Uterus (tissue), 4 donors: ENCODE measurements at places on chromosomes 2 and 18. TPM values are rescaled to one million over a fixed set of nuclear protein-coding genes. Genes with fewer than 3 reads are reported as not detected.

DNA sequence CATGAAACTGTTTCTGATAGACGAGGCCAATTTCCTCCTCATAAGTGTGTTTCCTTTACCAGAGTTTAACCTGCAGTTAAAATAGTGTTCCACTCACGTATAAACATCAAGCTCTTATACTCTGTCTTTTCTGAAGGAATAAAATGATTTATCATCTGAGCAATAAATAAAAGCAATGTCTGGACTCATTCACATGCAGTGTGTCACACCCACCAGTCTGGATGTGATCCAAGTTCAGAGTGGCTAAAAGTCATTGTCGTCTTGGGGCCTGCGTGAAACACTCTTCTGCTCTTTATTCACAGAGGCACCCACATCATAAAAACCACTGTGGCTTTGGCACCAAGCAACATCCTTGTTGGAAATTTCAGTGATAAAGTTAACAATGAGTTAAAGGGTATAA is 19.5 kb upstream of the SLC9A4 start:
- no peak overlapping the region for H3K27ac ChIP-seq
- H3K4me1 ChIP-seq: no peaks in the 10 kb centered on the region
- H3K36me3 ChIP-seq: no peaks in the 10 kb centered on the region
- DNase-seq: no peak
- H3K27me3 ChIP-seq: no peaks in the 10 kb centered on the region

DNA sequence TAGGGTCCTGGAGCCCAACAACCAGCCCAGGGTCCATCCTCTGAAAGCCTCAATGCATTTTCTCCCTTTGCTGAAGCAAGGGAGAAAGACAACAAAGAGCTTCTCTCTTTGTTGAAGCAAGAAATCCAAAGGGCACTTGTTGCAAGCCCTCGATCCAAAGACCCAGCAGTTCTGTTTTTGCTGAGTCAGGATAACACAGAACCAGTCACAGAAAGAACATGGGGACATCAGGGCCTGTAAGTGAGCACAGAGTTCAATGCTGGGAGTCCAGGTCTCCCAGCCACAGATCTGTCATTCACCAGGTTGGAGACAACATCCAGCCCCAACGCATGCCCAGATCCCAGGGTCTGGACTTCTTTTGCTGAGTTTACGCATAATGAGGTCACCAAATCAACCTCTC is 315.8 kb upstream of the KLHL29 start:
- DNase-seq: no peak
- H3K4me1 ChIP-seq: no peaks in the 10 kb centered on the region
- no peak overlapping the region for H3K4me3 ChIP-seq
- no peak overlapping the region for H3K27ac ChIP-seq
- no peaks in the 10 kb centered on the region for H3K27me3 ChIP-seq
- H3K36me3 ChIP-seq: no peaks in the 10 kb centered on the region

- H3K4me1 ChIP-seq: no peaks in the 10 kb centered on the region
- no peaks in the 10 kb centered on the region for H3K27me3 ChIP-seq
- DNase-seq: no peak
- no peak overlapping the region for H3K27ac ChIP-seq
These were observed 166.3 kb upstream of the NYAP2 start for GRCh38 chr2:225233234-225233633.

GRCh38 chr2:158575051-158575635 is 118.4 kb downstream of the PKP4 start:
- no peaks in the 10 kb centered on the region for H3K27me3 ChIP-seq
- no peak for DNase-seq
- no peak overlapping the region for H3K4me3 ChIP-seq
- no peaks in the 10 kb centered on the region for H3K4me1 ChIP-seq
- no peaks in the 10 kb centered on the region for H3K36me3 ChIP-seq

GRCh38 chr2:232543491-232543890 is 4.0 kb downstream of the CHRNG start:
- no peak overlapping the region for H3K4me3 ChIP-seq
- no peaks in the 10 kb centered on the region for H3K27me3 ChIP-seq

DNA sequence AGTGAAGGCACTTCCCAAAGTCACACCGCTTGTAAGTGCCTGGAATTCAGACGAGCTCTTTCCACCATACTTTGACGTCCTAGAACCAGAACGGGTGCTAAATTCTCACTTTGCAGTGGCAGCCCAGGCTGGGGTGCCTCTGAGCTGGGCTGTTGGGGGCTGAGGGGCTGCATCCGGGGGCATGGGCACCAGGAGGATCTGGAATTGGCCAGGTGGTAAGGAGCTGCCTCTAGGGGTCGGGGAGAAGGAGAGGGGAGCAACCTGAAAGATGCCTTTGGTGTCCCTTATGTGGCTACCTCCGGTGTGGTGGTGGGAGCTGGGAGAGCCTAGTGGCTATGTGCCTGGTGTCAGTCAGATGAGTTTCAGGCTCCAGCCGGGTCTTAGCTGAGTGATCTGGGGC is 7.1 kb downstream of the ATOH8 start:
- no peak overlapping the region for H3K4me3 ChIP-seq
- H3K27ac ChIP-seq: no peak overlapping the region
- DNase-seq: no peak
- H3K27me3 ChIP-seq: no peaks in the 10 kb centered on the region

Gene FBXO41
- 5.6 TPM for total RNA-seq

Gene DTYMK
- 7.2 TPM for total RNA-seq
